Type B pancreatic cell (in vitro differentiated cells): ENCODE measurements at places on chromosomes 2 and 18.

- no peak for DNase-seq
These were observed 569.7 kb downstream of the RIT2 start for GRCh38 chr18:42545825-42546224.

- no peak for DNase-seq
These were observed 113.7 kb downstream of the RDH14 start for GRCh38 chr2:18446715-18447114.

- no peak for DNase-seq
These were observed 11.0 kb upstream of the CNGA3 start for GRCh38 chr2:98335271-98335670.

GRCh38 chr2:29544917-29545316, 376.5 kb downstream of the ALK start:
- DNase-seq: no peak

DNA sequence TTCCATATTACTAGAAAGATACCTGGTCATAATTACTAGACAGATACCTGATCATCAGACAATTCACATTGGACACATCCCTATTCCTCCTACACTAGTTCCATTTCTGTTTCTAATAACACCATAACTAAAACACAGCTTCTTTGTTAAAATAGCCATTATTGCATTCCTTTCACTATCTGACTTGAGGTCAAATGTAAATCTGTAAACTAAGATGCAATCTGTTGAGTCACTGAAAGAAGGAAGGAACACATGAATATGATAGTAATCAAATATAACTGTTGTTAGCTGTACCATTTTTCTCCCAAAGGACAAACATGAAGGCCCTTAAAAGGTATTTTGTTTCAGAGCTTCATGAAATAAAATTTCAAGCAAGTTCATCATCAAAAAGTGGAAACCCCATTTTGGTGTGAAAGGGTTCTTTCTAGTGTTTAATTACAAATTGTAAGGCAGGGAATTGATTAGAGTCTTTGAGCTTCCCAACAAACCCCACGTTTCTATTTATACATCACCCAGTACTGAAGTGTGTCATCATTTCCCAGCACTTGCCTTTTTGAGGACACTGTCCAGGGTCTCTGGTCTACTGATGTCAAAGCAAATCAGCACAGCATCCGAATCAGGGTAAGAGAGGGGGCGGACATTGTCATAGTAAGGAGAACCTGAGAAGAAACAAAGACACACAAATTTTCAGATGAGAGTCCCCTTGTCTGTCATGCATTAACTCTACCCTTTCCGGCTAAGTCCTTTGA, 13.0 kb downstream of the RND3 start:
- no peak for DNase-seq

- DNase-seq: no peak
These were observed 28.3 kb downstream of the HS6ST1 start for GRCh38 chr2:128290356-128290755.

- no peak for DNase-seq
These were observed 50.7 kb upstream of the B3GNT7 start for GRCh38 chr2:231344851-231345250.

- DNase-seq: no peak
These were observed 124.7 kb upstream of the GATA6 start for GRCh38 chr18:22044474-22045220.

GRCh38 chr2:152464851-152465470, 130.0 kb downstream of the FMNL2 start:
- no peak for DNase-seq

GRCh38 chr2:190974629-190975361, 39.2 kb downstream of the STAT1 start:
- no peak for DNase-seq

DNA sequence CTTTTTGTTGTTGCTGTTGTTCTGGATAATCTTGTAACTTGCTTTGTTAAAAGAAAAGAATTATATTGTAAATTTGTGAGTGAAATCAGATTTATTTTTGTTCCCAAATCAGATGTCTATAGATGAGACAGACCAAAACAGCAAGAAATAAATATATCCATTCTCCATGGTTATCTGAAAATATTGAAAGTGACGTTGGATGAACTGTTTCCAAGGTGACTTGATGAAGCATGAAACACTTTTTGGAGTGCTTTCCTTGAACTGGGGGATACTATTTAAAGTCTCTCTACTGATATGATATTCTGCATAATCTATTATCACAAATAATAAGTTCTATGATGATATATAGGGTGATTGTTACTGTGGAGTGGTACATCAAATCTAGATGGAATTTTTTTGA, 315.4 kb upstream of the THUMPD2 start:
- DNase-seq: no peak
